ENCODE measurements at places on chromosomes 4 and X.

GRCh38 chrX:153474718-153475117 is 4.3 kb upstream of the HAUS7 start:
- DNase-seq: peak; percentile 25

GRCh38 chr4:88411491-88412096 is 32.9 kb downstream of the HERC6 start:
- DNase-seq: no peak

- DNase-seq: no peak
These were observed 148.2 kb downstream of the SMIM20 start for GRCh38 chr4:26062215-26062614.

DNA sequence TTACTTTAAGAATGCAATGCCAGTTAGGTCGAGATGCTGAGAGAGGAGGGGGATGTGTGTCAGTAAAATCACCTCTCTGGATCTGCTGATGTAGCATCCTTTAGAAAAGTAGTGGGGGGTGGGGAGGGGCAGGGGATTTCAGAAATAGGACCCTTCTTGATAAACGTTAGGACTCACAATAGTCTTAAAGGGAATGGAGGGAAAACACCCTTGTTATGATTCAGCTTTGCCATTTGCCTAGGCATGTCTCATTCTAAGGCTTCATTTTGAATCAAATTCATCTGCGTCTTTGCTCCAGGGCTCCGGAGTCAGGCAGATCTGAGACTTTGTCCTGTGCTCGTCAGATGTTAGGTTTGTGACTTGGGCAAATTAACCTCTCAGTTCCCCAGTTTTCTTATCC is 879 bp downstream of the SH2D1A start:
- peak; percentile 15 for DNase-seq

DNA sequence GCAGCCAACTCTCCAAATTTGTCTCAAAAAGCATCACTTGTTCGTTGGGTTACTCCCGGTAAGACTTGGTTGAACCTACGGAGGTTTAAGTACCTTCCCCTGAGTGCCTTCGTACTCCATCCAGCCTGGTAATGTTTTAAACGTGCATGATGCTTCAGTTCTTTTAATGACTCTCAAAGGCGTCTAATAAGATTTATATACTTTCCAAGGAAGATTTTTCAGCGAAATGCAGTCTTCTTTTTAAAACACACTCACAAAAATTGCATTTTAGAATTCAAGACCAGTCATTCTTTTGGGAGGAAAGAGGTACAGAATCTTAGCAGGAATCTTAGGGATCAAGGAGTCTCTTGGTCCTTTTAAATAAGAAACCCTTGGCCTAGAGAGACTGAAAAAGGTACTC is 430 bp upstream of the TRPC3 start:
- DNase-seq: no peak

DNA sequence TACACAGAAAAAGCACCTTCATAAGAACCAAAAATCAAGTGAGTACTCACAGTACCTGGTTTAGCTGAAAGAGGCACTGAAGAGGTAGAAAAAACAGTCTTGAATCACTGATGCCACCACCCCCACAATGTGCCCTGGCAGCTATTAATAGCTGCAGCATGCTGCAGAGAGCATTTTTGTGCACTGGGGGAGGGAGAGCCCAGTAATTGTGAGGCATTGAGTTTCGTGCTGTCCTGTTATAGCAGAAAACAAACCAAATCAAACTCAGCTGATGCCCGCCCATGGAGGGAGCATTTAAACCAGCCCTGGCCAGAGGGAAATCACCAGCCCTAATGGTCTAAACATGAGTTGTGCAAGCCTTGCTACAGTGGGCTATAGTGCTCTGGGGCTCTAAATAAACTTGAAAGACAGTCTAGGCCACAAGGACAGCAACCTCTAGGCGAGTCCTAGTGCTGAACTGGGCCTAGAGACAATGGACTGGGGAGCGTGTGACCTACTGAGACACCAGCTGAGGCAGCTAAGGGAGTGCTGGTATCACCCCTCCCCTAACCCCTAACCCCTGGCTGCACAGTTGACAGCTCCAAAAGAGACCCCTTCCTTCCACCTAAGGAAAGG is 106.3 kb upstream of the TMLHE start:
- DNase-seq: no peak

- DNase-seq: no peak
These were observed at the start of gene PDLIM3 for GRCh38 chr4:185534866-185535611. Gene PDLIM3 (minus strand): TSS chr4:185535507. CDS start chr4:185535434, 73 bp downstream.
